Esophagus (tissue), 2 donors: ENCODE measurements at places on chromosomes 2 and 18. TPM values are rescaled to one million over a fixed set of nuclear protein-coding genes. Genes with fewer than 3 reads are reported as not detected.

The FBXO36 gene
- 1.3 TPM for polyA plus RNA-seq

The TMEM247 gene
- not detected for polyA plus RNA-seq

The ALPP gene
- not detected for polyA plus RNA-seq

The L3MBTL4 gene
- 1.8 TPM for polyA plus RNA-seq

The LINC00305 gene
- not detected for polyA plus RNA-seq

The AMER3 gene
- polyA plus RNA-seq: not detected

The ABCB6 gene
- 24.5 TPM for polyA plus RNA-seq

The WDR12 gene
- 21.6 TPM for polyA plus RNA-seq

The APLF gene
- polyA plus RNA-seq: 1.3 TPM

The CFC1 gene
- polyA plus RNA-seq: not detected

The SRD5A2 gene
- polyA plus RNA-seq: not detected

The SLC9A4 gene
- 1.8 TPM for polyA plus RNA-seq

The ARHGEF4 gene
- polyA plus RNA-seq: 32.2 TPM

The MAPRE2 gene
- 2.4 TPM for polyA plus RNA-seq

The REV1 gene
- 20.3 TPM for polyA plus RNA-seq

The UGT1A4 gene
- 2.5 TPM for polyA plus RNA-seq

The FTCDNL1 gene
- 1.4 TPM for polyA plus RNA-seq

The KIF5C gene
- polyA plus RNA-seq: 0.16 TPM

The ACVR1C gene
- polyA plus RNA-seq: 0.06 TPM

The GALNT3 gene
- 25.7 TPM for polyA plus RNA-seq

The CNPPD1 gene
- 39.5 TPM for polyA plus RNA-seq

The SERPINB12 gene
- 0.16 TPM for polyA plus RNA-seq

The CCDC150 gene
- 2.6 TPM for polyA plus RNA-seq

The CREG2 gene
- not detected for polyA plus RNA-seq

The TUBA3E gene
- 0.04 TPM for polyA plus RNA-seq

The FASTKD2 gene
- 16.7 TPM for polyA plus RNA-seq
